ENCODE measurements at places on chromosomes 3 and 15. TPM values are rescaled to one million over a fixed set of nuclear protein-coding genes. Genes with fewer than 3 reads are reported as not detected.

DNA sequence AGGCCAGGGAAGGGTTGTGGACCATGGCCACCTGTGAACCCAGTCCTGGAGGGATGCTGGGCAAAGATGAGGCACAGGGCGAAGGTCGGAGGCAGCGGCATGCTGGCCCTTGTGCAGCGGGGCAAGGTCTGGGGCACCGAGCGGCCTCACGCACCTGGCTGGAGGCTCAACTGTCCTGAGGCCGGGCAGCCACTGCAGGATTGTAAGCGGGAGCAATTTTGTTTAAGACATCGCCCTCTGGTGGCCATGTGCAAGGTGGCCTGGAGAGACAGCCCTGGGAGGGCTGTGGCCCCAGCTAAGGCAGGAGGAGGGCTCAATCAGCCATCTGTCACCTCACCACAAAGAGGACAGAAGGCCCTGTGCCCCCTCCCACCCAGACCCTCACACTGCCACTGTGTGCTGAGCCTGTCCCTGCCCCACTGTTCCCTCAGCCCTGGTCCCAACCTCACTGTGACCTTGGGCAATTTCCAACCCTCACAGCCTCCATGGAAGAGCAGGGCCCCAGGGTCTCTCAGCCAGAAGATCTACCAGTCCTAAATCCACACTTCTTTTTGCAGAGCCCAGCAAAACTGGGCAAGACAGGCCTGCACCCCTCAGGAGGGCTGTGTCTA is 46.2 kb downstream of the TPRA1 start:
- peak; percentile 80 for DNase-seq

GRCh38 chr3:141878817-141879216 is 2.4 kb downstream of the ATP1B3 start:
- no peak for DNase-seq

DNA sequence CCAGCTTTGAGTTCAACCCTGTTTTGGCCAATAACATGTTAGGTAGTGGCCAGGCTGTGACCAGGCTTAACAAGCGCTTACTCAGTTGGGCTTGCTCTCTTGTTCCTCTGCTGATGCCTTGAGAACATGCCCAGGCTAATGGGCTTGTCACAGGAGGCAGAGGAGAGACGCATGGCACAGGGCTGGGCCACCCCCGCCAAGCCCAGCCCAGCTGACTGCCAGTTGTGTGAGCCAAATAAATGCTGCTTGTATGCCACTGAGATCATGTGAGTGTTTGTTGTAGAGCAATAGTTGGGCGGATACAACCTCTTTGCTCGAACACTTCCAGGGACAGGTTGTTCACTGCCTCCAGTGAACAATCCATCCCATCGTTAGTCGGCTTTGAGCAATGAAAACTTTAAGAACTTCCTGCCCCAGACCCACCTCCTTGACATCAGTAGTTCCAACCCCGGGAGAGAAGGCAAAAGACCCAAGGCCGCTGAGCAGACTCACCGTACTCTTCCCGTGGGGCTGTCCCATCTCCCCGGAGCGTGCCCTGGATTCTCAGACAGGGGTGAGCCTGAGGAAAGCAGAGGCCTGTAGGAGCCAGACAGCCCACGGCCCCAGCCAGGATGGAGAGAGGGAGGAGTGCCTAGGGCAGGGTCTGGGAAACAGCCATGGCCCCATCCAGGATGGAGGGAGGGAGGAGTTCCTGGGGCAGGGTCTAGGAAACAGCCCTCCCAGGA is 4.1 kb downstream of the PLA2G4F start:
- no peak for DNase-seq

GRCh38 chr3:37571269-37571668 is 290.4 kb upstream of the CTDSPL start:
- DNase-seq = no peak

GRCh38 chr3:18703798-18704197 is 278.7 kb upstream of the SATB1 start:
- no peak for DNase-seq

DNA sequence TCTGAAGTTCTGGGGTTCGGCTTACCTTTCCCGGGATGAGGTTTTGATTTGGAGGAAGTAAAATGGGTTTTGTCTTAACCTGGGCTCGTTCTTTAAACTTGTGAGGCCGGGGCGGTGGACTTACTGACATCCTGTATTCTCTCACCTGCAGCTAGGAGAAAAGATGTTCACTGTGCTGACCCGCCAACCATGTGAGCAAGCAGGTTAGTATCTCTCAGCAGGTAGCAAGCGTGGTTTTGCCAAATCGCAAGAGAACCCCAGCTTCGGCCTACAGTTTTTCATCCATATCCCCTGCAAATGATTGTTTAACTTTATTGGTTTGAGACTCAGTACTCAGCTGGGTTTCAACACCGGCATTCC is 891 bp downstream of the ENTPD3 start:
- DNase-seq = no peak

DNA sequence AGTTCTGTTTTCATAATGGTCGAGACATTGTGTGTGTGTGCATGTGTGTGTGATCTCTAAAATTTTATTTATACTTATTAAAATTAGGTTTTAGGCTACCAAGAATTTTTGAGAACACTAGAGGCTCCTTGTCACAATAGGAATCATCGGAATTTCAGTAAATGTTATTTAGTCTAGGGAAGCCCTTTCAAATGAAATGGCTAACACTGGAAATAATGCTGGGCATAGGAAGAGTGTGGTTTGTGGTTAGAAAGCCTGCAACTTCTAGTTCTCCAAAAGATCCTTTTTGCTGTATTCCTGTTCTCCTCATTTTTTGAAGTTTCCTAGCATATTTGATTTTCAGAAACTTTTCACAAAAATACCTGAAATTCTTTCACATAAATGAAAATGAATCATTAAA is 92.5 kb upstream of the MBNL1 start:
- no peak for DNase-seq

- no peak for DNase-seq
These were observed 13.0 kb upstream of the BTLA start for GRCh38 chr3:112512320-112512719.

- DNase-seq = no peak
These were observed 3.7 kb downstream of the DUOX1 start for GRCh38 chr15:45133561-45133920.

- no peak for DNase-seq
These were observed 105.4 kb downstream of the SCAPER start for GRCh38 chr15:76799760-76800159.

DNA sequence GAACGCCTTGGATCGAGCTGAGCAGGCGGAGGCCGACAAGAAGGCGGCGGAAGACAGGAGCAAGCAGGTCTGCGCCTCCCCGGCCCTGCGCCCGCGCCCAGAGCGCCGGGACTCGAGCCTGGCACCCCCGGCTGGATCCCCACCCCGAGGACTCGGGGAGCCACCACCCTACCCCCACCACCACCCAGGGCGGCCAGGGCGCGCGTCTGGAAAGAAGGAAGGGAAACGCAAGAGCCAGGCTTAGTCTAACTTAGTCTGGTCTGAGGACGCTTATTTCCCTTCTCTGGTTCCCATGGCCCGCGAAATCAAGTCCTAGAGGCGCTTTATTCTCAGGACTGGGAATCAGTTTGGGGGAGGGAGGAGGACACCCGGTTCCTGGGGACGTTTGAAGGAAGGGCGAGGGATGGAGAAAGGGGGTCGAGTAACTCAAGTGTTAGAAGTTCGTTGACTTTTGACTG is 359 bp downstream of the TPM1 start:
- DNase-seq = peak; percentile 29

HRH1 gene
- total RNA-seq = 3.0 TPM

STARD9 gene
- total RNA-seq = 7.1 TPM

CP gene
- total RNA-seq = 13.9 TPM

RASGRP1 gene
- 1.6 TPM for total RNA-seq

ATP10A gene
- total RNA-seq = 5.1 TPM

LRRIQ4 gene
- total RNA-seq = 0.12 TPM

ISLR gene
- total RNA-seq = 22.8 TPM

All from left cardiac atrium (tissue), 4 donors.